Naive B cell (primary cell): ENCODE measurements at places on chromosomes 6 and 20.

- DNase-seq: no peak
Measured at GRCh38 chr6:105310371-105310770, 92.5 kb downstream of the PREP start.

DNA sequence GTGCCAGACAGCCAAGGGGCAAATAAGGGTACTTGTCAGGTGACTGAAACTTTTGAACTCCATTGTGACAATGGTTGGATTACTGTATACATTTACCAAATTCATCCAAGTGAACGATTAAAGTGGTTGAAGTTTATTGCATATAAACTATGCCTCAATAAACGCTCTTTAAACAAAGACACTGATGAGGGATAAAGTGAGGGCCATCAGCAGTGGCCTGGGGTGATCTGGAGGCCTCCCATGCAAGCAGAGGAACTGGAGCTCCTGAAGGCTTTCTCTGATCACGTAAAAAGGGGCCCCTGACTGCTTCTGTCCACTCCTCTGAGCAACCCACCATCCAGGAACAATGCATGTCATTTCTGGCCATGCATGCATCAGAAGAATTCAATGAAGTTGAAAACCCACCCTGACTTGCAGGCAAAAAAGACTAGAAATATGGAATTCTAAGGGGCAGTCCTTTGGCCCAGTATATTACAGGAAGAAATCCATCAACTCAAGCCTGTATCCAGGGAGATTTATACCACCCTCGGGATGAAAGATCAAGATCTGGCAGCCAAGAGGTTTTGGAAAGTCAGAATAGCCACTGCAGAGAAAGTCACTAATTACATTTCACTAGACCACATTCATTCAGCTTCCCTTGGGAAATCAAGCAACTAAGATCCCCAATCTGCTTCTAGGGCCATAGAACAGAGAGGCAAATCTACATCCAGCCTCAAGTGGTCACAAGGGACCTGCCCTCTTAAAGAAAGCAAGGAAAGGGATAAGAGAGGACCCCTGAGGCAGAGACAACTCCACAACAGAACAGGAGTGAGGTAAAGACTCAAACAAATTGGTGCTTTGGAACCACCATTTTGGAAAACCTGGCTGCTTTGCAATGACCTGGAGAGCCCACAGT is 31.7 kb upstream of the RAB22A start:
- no peak for DNase-seq

- no peak for DNase-seq
Measured at GRCh38 chr6:44202972-44203750, 13.6 kb upstream of the MYMX start.

- no peak for DNase-seq
Measured at GRCh38 chr20:14208956-14209355, 128.5 kb downstream of the FLRT3 start.

DNA sequence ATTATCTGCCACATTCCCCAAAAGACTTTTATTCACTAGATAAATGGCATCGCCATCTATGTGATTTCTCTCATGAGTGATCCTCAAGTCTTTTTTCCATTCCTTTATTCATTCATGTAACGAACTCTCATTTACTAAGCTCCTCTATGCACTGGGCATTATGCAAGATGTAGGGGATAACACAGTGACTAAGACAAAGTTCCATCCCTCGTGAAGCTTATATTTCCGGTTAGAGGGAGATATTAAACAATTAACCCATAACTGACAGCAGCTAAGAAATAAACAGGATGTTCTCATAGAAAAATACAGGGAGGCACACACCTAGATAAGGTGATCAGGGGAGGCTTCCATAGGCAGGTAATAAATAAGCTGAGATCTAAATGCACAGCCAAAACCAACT is 17.2 kb upstream of the PREX1 start:
- no peak for DNase-seq

GRCh38 chr6:14874975-14875480 is 370.8 kb upstream of the JARID2 start:
- no peak for DNase-seq

DNA sequence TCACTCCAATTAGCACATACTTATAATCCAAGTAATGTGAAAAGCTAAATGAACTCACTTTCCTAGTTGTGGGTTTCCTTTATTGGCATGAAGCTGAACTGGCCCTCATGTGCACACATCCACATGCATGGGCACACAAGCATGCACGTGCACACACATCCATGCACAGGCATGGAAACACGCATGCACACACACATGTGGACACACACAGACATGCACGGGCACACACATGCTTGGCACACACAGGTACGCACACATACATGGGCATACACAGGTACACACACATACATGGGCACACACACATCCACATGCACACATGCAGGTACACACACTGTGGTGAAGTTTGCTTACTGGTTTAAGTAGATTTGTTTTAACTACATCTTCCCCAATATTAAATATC is 23.8 kb downstream of the SYNDIG1 start:
- DNase-seq: no peak

- no peak for DNase-seq
Measured at GRCh38 chr6:4404415-4404814, 269.0 kb upstream of the ECI2 start.

DNA sequence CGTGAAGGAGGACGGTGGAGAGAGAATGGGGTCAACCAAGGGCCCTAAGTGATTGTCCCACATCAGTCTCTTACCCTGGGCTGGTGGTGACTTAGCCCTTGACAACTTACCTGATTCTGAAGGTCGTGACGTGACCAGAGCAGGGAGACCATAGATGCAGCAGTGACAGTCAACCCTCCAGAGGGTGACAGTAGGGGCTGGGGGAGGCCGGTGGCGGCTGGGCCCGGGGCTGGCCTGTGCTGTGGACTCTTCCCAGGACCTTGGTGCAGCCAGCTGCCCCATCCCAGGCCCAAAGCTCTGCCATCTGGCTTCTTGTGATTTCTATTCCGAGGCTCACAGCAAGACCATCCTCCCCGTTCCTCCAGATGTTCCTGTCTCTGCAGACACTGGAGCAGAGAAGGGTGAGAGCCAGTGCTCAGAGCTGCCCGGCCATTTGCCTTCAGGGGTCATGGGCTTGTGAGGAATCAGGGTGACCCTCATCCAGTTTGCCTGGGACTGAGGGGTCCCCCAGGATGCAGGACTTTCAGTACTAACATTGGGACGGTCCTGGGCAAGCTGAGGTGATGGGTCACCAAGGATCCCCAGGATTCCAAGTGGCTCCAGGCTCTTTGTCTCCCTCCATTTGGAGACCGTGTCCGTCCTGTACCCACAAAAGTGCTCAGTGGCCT is 36.0 kb downstream of the SUMO4 start:
- DNase-seq: no peak

GRCh38 chr20:31972471-31973021 is 4.6 kb downstream of the XKR7 start:
- no peak for DNase-seq
